ENCODE measurements at places on chromosomes 7 and 10.

GRCh38 chr7:150967349-150967748 lies 10.8 kb downstream of the KCNH2 start:
- no peak for DNase-seq

GRCh38 chr7:140439359-140439758 lies 35.5 kb downstream of the RAB19 start:
- no peak for DNase-seq

DNA sequence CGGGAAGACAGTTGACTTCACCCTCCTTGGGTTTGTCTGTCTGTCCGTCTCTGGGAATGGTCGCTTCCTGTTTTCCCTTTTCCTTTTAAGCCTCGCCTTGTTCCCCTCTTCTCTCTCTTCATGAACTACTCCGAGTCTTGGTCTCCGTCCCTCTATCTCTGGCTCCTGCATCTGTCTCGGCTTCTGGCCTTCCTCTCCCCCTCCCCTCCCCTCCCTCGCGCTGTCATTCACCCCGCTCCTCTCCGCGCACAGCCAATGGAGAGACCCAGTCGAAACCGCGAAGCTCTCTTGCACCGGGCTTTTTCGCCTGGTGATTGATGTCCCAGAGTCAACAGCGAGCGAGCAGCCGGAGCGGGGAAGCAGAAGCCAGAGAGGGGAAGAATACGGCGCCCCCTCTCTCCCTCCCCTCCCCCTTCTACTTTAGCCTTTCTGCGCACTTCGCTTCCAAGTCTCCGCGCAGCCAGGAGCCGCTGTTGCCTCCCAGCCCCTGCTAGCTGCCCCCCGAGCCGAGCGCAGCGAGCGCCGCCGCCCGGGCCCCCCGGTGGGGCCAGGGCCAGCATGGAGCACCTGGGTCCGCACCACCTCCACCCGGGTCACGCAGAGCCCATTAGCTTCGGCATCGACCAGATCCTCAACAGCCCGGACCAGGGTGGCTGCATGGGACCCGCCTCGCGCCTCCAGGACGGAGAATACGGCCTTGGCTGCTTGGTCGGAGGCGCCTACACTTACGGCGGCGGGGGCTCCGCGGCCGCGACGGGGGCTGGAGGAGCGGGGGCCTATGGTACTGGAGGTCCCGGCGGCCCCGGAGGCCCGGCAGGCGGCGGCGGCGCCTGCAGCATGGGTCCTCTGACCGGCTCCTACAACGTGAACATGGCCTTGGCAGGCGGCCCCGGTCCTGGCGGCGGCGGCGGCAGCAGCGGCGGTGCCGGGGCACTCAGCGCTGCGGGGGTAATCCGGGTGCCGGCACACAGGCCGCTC lies at the start of gene TLX1:
TLX1 (plus strand) TSS at position 317 of the 978 bp plus-strand sequence; CDS start at position 559, 242 bp downstream.
- no peak for DNase-seq

- DNase-seq, result no peak
Observed at GRCh38 chr10:17386616-17387075, 67.7 kb downstream of the ST8SIA6 start.

DNA sequence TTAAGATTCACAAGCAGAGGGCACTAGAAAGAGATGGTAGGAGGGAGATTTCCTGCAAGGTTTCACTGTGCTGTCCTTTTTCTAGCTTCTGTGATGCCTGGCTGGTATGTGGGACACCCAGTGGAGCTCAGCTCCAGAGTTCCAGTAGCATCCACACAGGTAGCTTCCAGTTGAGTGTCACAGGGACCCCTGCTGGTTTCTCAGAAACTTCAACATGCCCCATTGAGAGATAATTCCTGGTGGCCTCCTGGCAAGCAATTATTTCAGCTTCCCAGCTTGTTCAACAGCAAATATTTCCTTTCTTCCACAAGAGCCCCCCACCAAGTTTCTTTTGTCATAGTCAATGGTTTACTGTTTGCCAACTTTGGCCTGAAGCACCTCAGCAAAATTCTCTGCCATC lies 858.7 kb downstream of the REEP3 start:
- no peak for DNase-seq

GRCh38 chr7:159014297-159015062 lies 130.2 kb downstream of the VIPR2 start:
- DNase-seq, result no peak

GRCh38 chr10:34346516-34347100 lies 468.5 kb downstream of the PARD3 start:
- DNase-seq, result no peak
